ENCODE measurements at places on chromosomes 4 and X.

DNA sequence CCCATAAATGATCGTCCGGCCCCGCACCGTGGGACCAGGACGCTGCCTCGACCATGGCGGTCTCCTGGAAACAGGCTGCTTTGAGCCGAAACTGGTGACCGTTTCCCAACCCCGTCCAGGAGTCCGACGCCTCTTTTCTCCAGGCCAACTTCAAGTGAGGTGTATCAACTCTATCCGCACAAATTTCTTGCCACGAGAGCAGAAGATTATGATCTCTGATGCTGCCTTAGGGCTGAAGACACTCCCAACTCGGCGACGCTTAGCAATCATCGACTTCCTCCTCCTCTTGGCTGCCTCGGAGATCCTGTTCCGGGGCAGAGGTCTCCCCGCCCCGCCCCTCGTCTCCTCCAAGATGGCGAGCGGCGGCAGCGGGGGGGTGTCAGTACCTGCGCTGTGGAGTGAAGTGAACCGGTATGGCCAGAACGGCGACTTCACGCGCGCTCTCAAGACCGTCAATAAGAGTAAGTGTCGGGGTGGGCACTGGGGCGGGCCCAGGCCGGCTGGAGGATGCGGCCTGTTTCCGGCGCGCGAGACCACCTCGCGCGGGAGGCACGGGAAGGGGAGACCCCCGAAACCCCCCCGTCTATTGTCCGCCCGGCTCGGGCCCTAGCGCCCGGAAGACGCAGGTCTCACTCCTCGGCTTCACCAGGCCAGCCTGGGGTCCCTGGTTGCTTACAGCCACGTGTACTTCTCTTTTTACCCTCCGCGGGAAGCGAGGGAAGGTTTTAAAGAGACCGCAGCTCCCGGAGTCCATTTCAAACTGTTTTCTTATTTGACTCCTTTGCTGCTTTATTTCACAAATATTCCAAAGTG lies at the start of gene SRP72:
Gene SRP72, plus strand, starts transcription at position 334 of the 813 bp plus-strand sequence. Its CDS starts 19 bp downstream, at position 353.
- peak; percentile 90 for DNase-seq

- DNase-seq = peak; percentile 66
Observed at GRCh38 chr4:23889814-23890341, at the start of gene PPARGC1A. Gene PPARGC1A (minus strand): TSS chr4:23890047. CDS start chr4:23889957, 90 bp downstream.

DNA sequence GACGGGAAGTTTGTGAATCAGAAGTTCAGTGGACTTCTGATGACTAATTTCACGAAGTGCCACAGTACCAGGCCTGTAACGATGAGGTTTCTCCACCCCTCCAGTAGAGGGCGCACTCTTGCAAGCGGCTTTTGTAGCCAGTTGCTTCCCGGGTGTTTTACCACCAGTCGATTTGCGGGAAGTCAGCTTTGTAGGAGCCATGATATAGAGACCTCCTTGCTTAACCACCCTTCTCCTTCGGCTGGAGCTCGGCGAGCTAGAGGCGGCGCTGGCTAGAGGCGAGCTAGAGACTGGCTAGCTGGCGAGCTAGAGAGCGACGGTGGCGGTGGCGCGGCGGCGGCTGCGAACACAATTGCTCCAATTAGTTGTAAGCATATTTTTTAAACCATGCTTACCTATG lies 72.0 kb downstream of the IL1RAPL1 start:
- DNase-seq = no peak

DNA sequence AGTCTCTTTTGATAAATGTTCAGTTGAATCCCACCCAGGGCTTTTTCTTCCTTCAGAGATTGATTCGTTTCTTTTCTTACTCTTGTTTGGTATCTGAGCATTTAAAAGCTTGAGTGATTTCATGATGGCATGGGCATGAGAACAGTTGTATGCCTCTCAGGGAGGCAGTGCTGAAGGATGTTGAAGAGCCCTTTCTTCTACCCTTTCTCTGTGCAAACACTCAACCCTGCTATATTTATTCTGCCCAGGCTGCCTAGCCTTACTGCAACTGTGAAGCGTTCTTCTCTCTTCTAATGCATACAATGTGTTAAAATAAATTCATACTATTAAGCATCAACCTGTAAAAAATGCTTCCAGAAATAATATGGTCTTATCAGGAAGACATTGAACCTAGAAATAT lies 367.6 kb upstream of the LCORL start:
- DNase-seq = no peak

DNA sequence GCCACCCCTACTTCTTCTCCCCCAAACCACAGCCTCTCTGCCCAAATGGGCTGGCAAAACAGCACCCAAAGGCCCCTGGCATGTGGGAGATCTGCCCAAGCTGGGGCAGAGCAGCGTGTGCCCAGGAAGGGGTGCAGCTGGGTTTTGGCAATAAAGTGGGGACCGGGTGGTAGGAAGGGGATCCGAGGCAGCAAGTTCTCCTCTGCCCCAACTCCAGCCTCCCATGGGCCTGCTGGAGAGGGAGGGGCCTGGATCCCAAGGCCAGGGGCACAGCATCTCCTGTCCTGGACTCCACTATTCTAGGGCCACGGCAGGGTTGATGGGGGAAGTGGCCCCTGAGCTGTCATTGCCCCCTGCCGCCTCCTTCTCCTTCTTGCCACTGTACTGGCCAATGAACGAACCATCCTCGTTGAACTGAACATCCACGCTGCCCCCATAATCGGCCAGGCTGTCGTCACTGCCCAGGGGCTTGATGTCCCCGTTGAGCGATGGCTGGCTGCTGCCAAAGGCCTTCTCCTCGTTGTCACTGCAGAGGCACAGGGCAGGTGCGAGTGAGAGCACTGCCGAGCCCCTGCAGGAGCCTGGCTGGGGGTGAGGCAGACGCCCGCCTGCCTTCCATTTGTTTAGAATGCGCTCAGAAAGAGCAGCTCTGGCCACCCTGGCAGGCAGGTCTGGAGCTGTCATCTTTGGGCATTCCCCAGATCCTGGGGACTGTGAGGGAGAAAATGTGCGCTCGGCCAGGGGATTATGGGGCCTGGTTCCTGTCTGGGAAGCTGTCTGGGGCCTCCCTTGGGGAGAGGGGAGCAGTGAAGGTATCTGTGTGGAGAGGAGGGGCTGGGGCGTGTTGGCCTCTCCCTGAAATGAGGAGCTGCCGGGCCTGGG lies 23.4 kb downstream of the L1CAM start:
- no peak for DNase-seq

DNA sequence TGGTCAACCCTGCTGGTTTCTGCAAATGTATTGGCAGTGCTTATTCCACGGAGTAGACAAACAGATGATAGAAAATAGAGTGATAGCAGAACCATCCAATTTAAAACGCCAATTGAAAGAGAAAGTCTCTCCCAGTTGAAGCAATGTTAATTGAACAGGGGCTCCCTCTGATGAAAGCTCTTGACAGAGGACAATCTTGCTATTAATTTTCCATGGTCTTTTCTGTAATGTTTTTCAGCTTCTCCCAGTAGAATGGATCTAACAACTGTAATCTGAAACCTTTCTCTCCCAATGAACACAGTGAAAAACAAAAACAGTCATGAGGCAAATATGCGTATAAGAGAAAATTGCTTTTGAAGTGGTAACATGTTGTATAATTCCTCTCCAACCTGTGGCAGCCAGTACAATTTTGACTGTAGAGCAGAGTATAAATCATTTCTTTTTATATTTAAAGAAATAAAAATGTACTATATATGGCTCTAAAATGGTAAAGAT lies 225.1 kb upstream of the GALNTL6 start:
- no peak for DNase-seq

DNA sequence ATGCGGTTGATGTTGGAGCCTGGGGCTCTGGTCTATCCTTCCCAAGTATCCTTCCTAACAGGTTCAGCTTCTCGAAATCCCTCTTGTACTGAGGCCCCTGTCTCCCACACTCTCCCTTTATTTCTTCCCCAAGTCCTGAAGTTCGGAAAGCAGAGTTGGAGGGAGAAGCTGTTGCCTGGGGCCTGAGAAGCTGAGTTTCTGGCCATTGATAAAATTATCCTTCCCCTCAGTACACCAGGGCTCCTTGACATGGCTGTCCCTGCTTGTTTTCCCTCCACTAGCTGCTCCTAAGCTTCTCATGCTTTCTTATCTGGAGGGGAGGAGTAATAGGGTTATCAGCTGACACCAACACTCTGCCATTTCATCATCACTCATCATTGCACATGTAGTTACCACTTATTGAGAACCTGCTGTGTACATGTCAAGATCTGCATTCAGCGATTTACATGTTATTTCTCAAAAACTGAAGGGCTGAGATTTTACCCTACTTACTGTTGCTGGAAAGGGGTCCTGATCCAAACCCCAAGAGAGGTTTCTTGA lies 58.0 kb downstream of the FUNDC1 start:
- DNase-seq = no peak

DNA sequence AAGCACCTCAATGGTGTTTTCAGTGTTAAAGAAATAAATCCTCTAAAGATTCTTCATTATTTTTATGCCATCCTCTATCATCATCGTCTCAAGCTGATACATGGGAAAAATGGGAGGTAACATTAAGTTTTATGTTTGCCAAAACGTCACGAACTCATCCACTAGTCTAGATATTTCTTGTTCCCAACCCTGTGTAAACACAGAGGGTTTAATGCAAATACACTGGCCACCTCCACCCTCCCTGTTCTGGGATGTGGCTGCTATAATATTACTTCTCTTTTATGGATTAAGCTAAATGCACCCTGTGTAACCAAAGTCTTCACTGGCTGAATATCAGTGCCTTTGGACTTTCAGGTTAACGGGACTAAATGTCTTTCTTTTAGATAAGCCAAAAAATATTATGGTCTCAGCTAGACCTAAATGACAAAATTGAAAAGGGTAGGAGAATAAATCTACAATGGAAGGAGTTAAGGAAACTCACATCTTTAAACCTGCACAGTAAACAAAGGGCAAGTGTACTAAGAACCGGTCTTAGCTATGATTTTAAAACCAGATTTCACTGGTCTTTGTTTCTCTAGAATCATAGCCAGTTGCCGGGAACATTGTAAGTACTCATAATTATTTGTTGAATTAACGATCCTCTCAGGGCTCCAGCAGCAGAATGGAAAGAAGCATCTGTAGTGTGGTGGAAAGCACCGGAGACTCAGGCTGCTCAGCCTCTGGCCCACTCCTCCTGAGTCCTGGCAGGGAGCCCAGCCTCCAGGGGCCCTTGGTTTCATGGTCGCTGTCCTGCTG lies 103.5 kb upstream of the NOCT start:
- DNase-seq = peak; percentile 69

DNA sequence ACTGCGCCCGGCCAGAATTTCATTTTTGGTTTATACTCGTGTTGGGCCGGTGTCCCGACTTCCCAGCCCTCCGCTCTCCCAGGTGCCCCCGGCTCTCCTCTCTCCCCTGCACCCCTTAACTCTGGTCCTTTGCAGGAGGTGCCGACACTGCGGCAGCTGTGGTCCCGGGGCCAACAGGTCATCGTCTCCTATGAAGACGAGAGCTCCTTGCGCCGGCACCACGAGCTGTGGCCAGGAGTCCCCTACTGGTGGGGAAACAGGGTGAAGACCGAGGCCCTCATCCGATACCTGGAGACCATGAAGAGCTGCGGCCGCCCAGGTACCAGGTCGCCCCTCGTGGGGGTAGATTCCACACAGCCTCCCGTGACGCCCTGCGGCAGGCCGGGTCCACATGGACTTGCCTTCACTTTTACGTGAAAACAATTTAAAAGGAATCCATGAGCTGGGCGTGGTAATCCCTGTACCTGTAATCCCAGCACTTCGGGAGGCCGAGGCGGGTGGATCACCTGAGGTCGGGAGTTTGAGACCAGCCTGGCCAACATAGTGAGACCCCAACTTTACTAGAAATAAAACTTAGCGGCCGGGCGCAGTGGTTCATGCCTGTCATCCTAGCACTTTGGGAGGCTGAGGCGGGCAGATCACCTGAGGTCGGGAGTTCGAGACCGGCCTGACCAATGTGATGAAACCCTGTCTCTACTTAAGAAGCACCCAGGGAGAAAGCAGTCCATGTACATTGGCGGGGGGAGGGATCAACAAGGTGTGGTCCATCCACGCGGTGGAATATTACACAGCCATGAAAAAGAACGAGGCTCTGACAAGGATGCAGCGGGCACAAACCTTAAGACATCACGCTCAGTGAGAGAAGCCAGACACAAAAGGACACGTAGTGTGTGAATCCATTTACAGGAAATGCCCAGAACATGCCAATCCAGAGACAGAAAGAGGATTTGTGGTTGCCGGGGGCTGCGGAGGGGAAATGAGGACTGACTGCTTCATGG lies 12.0 kb downstream of the PLCXD1 start:
- peak; percentile 49 for DNase-seq

DNA sequence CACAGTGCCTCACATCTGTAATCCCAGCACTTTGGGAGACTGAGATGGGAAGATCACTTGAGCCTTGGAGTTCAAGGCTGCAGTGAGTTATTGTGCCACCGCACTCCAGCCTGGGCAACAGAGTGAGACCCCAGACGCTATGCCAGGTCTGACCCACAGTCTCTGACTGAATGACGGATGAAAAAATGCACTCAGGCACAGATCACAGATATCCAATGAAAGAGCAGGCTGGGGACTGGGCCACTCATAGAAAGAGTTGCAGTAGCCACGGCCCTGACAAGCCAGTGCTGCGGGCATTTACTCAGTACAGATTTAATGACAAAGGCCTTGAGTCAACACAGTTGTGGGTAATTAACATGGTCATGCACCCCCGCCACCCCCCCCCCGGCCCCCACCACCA lies 22.7 kb downstream of the NUDT6 start:
- DNase-seq = no peak

GRCh38 chr4:80184053-80184824 lies 13.1 kb upstream of the PRDM8 start:
- DNase-seq = peak; percentile 97

GRCh38 chr4:109298279-109299010 lies 4.0 kb downstream of the COL25A1 start:
- DNase-seq = no peak

DNA sequence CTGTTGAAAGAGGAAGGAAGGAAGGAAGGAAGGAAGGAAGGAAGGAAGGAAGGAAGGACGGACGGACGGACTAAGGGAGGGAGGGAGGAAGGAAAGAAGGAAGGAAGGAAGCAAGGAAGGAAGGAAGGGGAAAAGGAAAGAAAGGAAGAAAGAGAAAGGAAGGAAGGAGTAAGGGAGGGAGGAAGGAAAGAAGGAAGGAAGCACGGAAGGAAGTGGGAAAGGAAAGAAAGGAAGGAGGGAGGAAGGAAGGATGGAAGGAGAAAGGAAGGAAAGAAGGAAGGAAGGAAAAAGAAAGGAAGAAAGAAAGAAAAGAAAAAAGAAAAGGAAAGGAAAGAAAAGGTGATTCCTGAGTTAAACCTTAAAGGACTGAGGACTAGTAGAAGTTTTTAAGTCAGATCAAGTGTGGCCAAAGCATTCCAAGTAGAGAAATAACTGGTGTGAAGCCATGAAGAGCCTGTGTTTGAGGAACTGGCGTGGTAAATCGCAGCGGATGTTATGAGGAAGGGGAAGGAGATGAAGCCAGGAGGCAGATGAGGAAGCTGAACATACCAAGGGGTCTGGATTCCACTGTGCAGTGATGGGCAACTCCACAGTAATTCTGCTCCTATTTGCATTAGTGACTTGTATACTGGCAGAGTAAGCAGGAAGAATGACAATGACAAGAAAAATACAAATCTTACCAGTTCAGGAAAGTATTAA lies 163.5 kb downstream of the MGST2 start:
- DNase-seq = no peak

DNA sequence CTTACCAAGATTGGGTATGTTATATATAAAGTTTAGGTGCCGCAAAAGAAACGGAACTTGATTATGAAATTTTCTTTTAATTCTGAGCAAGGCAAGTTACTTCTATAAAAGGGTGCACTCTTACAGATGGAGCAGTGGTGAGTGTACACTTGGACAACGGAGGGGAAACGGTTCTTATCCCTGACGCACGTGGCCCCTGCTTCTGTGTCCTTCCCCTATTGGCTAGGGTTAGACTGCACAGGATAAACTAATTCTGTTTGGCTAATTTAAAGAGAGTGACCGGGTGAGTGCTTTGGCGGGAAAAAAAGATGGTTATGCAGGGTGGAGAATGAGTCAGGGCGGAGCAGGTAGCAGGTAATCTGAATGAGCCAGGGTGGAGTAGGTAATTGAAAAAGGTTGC lies 149.5 kb downstream of the GC start:
- no peak for DNase-seq
